DMS53 (cell line): ENCODE measurements at places on chromosomes 13 and 19.

- no peak for DNase-seq
These were observed 5.9 kb downstream of the CLPTM1 start for GRCh38 chr19:44960906-44961728.

DNA sequence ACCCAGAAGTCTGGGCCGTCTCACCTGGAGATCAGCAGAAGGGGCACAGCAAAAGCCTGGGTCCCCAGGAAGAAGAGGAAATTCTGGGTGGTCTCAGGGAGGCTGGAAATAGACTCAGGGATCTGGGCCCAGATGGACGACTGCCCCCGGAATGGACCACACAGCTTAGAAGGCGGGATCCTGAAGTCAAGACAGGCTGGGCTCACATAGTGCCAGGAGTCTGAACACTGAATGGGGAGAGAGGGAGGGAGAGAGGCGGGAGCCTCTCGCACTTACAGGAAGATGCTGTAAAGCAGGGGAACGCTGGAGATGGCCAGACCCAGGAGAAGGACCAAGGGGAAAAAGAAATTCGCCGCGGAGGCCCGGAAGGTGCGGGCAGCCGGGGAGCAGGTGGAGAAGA, 1.3 kb upstream of the LENG1 start:
- peak; percentile 74 for DNase-seq

DNA sequence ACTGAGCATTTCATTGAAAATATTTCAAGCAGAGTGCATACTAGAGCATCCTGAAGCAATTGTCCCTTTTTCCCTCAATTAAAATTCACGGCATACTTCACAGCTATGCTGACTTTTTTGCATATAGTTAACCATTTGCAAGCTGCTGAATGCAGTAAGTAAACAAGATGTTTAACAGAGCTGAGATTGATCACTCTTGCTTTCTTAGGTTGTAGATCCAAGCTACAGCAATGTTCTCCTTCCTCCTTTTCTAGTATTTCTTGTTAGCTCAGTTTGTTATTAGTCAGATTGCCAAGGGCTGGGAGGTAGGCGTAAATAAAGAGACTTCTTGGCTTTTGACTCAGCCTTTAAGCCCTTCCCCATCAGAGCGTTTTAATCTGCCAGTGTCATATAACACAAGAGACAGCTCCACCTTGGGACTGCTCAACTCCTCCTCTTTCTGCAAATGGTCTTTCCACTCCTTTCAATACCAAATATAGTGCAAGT, at the start of gene SLITRK6:
Gene SLITRK6 (minus strand): TSS at position 323 of the 486 bp plus-strand sequence. CDS start 2,911 bp downstream, outside the sequence.
- peak; percentile 39 for DNase-seq

GRCh38 chr13:40589285-40590109, 76.9 kb downstream of the FOXO1 start:
- DNase-seq: peak; percentile 47

- DNase-seq: no peak
These were observed 13.7 kb downstream of the AXL start for GRCh38 chr19:41232686-41233085.

GRCh38 chr19:58054901-58055874, 3.9 kb upstream of the ZNF135 start:
- no peak for DNase-seq

DNA sequence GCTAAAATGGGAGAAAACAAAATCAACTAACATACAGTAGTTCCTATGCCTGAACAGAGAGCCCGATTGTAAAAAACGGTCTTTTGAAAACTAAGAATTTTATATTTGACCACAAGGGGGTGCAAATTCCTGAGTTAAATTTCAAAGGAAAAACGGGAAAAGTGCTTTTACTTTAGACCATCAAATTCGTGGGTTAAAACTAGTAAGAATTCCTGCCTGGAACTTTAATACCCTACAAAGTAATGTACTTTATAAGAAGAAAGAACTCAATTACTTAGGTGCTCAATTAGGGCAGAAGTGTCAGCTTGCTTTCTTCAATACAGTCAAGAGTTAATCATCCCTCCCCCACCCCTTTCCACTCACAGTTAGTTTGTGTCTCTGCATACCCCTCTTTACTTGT, 69.8 kb downstream of the KCNRG start:
- DNase-seq: peak; percentile 65

DNA sequence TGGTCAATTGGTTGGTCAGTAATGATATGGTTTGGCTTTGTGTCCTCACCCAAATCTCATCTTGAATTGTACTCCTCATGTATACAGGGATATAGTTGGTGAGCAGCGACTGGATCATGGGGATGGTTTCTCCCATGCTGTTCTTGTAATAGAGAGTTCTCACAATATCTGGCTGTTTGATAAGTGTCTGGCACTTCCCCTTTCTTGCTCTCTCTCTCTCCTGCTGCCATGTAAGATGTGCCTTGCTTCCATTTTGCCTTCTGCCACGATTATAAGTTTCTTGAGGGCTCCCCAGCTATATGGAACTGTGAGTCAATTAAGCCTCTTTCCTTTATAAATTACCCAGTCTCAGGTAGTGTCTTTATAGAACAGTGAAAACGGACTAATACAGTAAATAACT, 120.7 kb downstream of the TRPC4 start:
- DNase-seq: no peak

DNA sequence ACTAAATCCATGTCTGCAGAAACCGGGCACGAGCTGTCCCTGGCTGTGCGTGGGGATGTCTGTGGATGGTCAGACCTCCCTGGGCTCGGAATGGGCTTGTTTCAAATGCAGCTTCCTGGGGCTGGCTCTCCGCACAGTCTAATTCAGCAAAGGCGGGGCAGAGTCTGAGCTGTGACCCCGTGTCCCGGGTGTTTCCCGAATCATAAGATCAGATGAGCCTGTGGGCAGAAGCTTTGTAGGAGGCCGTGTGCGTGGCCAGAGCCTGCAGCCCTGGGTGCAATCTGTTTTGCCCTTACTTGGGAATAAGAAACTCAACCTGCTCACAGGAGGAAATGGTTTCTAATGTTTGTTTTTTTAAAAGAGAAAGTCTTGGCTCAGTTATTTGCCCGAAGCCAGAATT, 13.9 kb upstream of the GNA11 start:
- no peak for DNase-seq

DNA sequence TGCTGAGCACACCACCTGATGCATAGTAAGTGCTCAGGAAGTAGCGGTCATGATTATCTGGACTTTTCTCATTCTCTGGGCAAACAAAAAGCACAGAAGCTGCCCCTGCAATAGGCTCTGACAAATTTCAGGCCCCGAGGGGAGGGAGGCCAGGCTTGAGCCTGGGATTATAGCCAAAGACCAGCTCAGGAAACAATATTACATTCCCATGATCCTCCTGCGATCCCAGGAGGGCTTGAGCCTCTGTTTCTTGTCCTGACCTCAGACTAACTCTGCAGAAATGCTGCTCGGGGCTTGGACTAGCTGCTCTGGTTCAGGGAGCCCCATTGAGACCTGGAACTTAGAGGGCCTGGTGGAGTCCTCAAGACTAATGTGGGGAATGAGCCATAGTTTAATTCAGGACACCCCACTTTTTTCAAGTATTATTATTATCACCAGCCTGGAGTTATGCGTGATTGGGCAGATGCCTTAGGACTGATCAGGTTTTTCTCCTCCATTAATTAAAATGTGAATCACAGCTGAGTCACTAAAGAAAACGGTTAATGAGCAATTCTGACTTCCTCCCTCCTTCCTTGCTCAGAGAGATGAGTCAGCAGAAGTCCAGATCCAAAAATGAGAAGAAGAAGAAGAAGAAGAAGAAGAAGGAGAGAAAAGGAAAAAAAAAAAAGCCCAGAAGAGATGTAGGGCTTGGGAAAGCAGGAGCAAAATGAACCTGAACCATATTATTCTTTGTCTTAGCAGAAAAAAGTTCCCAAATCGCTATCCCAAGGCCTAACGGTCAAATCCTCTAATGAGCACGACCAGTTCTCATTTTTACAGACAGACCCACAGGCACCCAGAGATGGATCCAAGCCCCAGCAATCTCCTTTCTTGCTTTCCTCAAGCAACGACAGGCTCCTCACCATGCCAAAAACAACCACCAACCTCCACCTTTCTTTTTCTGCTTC, 107.2 kb downstream of the CACNA1A start:
- DNase-seq: no peak

DNA sequence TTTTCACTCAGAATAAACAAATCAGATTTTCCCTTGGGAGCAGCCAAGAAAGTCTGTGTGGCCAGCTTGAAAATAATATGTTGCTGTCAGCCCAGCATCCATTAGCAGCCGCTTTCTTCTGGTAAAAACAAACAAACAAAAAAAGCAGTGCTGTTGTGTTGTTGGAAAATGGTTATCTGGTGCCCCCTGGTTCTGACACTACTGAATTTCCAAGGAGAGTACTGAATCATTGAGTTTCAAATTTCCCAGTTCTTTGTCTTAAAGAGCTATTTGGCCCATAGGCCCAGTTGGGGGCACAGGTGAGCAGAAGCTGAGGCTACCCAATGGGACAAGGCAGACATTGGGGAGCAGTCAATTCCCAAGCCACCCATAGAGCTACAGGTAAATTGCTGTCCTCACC, 995.9 kb downstream of the UQCRFS1 start:
- no peak for DNase-seq

DNA sequence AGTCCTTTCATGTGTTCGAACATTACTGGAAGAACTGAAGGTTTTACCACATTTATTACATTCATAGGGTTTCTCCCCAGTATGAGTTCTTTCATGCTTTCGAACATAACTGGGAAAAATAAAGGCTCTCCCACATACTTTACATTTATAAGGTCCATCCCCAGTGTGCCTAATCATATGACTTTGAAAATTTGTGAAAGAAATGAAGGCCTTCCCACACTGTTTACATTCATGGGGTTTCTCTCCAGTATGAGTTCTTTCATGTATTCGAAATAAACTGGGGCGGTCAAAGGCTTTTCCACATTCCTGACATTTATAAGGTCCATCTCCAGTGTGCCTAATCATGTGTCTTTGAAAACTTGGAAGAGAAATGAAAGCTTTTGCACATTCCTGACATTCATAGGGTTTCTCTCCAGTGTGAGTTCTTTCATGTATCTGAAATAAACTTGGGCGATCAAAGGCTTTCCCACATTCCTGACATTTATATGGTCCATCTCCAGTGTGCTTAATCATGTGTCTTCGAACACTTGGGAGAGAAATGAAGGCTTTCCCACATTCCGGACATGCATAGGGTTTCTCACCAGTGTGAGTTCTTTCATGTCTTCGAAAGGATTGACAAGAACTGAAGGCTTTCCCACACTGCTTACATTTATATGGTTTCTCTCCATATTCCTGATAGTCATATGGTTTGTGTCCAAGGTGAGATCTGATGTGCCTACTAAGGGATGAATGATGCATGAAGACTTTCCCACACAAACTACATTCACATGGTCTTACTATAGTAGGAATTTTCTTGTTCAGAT, 24.0 kb downstream of the ZNF564 start:
- DNase-seq: peak; percentile 52

DNA sequence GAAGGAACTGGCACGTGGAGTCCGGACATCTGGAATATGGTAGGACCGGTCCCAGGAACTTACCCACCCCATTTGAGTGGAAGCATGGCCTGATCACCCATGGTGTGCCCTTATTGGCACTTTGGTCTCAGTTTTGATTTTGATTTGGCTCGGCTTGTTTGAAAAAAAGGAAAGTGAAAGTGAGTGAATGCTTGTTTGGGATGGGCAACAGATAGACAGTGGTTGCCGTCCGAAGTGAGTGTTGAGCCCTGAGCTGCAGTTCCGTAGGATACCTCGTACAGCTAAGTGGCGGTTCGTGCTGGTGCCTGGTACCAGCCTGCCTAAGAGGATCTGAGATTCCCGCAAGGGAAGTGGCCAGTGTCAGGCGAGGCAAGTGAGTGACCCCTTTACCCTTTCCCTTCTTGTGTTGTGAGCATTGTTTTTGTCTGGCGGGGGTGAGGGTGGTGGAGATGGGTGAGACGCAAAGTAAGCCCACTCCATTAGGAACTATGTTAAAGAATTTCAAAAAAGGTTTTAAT, 605.8 kb downstream of the UQCRFS1 start:
- no peak for DNase-seq

DNA sequence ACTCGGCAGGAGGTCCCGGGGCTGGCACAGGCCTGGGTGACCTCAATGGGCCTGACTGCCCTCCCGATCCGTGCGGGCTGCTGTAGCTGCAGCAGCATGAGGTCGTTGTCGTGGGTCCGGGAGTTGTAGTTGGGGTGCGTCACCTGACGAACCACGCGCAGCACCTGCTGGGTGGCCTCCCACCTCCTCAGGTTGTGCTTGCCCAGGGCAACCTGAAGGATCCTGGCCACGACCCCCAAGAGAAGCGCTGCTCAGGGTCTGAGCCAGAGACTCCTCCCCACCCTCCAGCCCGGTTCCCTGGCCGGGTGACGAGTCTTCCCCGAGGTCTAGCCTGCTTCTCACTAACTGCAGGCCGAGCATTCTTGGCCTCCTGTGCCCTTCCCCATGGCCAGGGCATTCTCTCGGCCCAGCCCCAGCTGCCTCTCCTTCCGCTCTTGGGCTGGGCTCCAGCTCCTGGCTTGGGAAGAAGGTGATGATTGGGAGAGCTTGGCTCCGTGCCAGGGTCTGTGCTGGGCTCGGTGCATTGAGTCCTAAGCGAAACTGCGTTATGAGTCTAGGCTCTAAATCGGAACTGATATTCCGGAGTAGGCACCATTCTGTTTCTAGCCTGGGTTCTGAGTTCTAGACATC, 3.1 kb downstream of the KLK14 start:
- DNase-seq: no peak

DNA sequence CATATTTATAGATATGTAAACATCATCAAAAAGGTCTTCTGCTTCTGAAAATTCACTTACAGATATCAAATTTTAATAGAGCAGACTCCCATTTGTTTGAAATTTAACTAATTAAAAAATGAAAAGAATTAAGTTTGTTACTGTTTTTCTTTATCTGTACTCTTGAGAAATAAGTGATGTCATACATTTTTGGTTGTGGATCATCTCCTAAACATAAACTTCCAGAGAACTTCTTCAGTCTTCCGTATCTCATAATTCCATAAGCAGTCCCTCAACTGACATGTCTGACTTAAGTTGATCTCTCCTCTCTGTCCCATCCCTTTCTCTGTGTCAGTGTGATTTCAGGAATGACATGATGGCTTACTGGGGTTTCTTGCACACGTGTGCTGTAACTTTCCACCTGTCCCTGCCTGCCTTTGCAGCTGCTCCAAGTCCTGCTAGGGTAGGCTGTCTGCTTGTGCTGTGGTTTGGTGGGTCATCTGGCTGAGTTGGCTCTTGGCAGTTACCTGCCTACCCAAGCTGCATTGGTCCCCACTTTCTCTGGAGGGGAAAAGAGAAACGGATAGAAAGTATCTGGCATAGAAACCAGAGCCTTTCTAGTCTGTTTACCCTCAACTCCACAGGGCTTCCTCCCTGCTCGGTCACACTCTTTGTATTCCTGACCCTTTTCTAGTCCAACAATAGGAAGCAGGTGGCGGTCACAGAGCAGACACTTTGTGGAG, 127.1 kb downstream of the GGACT start:
- peak; percentile 32 for DNase-seq
